ENCODE measurements at places on chromosomes 7 and 10. TPM values are rescaled to one million over a fixed set of nuclear protein-coding genes. Genes with fewer than 3 reads are reported as not detected.

Gene PIK3CG
- total RNA-seq: not detected

Gene GIMAP4
- not detected for total RNA-seq

Gene PON1
- not detected for total RNA-seq

Gene FFAR4
- not detected for total RNA-seq

Gene TCTN3
- 45.5 TPM for total RNA-seq

Gene CPSF4
- 31.4 TPM for total RNA-seq

Gene LIPK
- total RNA-seq: not detected

Gene TUBB8
- not detected for total RNA-seq

Gene SHTN1
- 5.8 TPM for total RNA-seq

Gene WNT8B
- total RNA-seq: not detected

Gene RSPH10B
- not detected for total RNA-seq

Gene SLC13A1
- total RNA-seq: not detected

Gene ABCB1
- total RNA-seq: 9.0 TPM

Gene SYNPO2L
- not detected for total RNA-seq

Gene INSIG1
- 61.5 TPM for total RNA-seq

Gene ZNF467
- total RNA-seq: 1.4 TPM

Gene GNAT3
- total RNA-seq: not detected

Gene HKDC1
- 52.3 TPM for total RNA-seq

Gene HOXA10
- total RNA-seq: 22.1 TPM

Gene FXYD4
- total RNA-seq: not detected

Gene CYP26A1
- total RNA-seq: not detected

Gene MKX
- total RNA-seq: not detected

Data from Caki2 (cell line).